D341Med (cell line): ENCODE measurements at places on chromosomes 6 and 20.

GRCh38 chr6:136696238-136696637 lies 96.0 kb downstream of the MAP3K5 start:
- no peak for DNase-seq

DNA sequence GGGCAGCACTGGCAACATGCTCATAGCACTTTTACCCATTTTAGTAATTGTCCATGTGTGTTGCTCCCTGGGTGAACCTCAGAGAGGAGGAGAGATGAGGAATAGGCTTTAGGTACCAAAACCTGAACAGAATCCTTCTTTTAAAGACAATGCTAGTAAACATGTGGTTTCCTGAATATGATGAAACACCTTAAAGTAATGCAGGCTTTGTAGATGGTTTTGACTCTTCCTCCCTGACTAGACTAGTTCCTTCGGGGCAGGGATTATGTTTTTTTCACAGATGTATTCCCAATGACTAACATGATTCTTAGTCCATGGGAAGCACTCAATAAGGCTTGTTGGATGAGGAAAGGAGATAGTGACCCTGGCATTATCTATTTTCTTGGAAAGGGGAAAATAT lies 367.6 kb upstream of the JAG1 start:
- DNase-seq = no peak

DNA sequence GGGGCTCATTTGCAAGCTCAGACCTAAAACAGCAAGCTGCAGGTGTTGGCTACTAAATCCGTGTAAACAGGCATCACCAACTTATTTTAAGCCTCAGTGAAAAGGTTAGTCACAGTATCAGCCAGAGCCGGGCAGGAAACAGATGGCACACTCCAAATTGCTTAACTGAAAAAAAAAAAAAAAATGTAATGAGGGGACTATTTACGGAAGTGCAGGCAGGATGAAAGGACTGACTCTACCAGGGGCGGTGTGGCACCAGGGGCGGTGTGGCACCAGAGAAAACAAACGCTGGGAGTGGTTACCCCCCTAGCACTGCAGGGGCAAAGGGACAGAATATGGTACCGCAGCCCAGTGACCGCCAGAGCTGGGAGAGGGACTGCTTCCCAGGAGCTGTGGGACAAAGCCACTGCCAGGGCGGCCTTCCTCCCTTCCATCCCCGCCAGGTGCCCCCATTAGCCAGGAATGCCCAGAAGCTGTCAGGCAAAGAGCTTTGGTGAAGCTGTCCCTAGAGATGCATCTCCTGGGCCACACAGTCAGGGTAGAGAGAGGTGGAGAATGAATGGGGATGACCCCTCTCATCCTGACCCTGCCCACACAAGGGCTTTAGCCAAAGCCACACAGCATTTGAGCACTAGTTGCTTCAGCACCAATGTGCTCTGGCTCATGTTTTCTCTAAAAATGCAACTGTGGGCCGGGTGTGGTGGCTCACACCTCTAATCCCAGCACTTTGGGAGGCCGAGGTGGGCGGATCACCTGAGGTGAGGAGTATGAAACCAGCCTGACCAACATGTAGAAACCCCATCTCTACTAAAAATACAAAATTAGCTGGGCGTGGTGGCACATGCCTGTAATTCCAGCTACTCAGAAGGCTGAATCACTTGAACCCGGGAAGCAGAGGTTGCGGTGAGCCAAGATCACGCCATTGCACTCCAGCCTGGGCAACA lies 39.6 kb upstream of the GFOD1 start:
- peak; percentile 77 for DNase-seq

- DNase-seq = no peak
Measured at GRCh38 chr6:38784506-38785235, 69.6 kb downstream of the DNAH8 start.

DNA sequence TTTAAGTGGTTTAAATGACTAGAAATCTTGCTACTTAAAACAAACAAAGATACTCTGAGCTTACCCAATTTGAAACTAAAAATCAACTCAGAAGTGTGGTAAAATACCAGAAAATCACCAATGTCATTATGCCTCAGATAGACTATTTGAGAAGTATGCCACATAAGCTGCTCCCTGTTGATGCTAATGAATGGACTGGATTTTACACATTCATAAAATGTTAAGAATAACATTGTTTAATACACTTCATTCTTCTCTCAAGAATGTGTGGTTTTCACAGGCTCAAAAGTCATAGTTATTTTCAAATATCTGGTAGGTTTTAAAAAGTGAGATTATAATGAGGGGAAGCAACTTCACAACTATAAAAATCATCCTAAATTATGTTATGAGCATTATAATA lies 170.6 kb downstream of the TASP1 start:
- DNase-seq = no peak

- no peak for DNase-seq
Measured at GRCh38 chr20:25040438-25040831, 17.5 kb downstream of the ACSS1 start.

GRCh38 chr6:40640599-40641227 lies 53.5 kb upstream of the LRFN2 start:
- DNase-seq = no peak

- DNase-seq = peak; percentile 47
Measured at GRCh38 chr6:52503851-52504781, 72.7 kb downstream of the TRAM2 start.

GRCh38 chr20:44001667-44002596 lies 87.3 kb downstream of the TOX2 start:
- DNase-seq = no peak

GRCh38 chr6:131523988-131524673 lies 48.9 kb upstream of the ARG1 start:
- no peak for DNase-seq

- DNase-seq = no peak
Measured at GRCh38 chr6:108200631-108201030, 34.8 kb downstream of the NR2E1 start.

DNA sequence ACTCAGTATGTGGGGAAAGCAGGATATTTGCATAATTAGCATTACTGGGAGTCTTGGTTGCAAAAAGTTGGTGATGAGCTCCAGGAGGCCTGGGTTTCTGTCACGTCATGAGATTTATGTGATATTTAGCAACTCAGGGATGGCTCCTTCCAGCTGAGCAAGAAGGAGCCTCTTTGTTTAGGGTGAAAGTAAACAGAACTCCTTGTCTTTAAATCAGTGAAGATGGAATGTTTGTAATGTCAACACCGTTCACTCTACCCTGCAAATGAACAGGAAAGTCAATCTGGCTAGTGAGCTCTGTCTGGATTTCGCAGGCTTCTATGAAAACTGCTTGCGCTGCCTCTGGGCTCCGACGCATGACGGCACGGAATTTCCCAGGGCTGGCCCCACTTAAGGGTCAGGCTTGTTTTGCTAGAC lies 86.9 kb downstream of the PXDC1 start:
- DNase-seq = no peak

- peak; percentile 58 for DNase-seq
Measured at GRCh38 chr6:157314705-157315321, 8.5 kb downstream of the TMEM242 start.

DNA sequence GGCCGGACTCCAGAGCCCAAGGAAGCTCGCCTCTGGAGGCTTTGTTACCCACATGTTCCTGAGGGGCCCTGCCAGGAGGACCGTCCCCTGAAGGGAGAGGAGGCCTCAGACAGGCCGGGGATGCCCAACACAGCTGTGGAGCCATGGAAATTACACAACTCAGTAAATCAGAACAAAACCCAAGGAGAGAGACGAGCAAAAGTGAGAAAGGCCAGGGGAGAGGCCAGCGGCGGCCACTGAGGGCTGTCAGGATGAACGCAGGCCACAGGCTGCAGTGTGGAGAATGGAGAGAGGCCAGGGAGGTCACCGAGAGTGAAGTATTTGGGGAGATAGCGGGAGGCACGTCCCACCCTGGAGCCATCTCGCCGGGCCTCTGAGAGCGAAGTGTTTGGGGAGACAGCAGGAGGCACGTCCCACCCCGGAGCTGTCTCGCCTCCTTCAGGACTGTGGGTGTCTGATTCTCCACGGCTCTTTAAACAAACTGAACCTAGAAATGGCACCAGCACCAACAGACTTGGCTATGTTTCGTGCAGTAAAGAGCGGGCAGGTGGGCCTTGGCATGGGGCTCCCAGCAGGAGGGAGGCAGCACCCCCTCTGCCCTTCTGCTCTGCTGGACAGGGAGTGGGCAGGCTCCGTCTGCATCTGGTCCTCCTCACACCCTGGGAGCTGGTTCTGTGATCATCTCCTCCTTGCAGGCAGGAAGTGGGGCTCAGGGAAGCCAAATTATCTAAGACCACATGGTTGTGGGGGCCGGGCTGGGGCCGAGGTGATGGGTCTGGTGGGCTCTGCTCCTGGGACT lies 91.0 kb downstream of the YTHDF1 start:
- DNase-seq = no peak

GRCh38 chr6:157478926-157479325 lies 97.9 kb downstream of the ZDHHC14 start:
- no peak for DNase-seq
